ENCODE measurements at places on chromosomes 7 and 10. TPM values are rescaled to one million over a fixed set of nuclear protein-coding genes. Genes with fewer than 3 reads are reported as not detected.

DNA sequence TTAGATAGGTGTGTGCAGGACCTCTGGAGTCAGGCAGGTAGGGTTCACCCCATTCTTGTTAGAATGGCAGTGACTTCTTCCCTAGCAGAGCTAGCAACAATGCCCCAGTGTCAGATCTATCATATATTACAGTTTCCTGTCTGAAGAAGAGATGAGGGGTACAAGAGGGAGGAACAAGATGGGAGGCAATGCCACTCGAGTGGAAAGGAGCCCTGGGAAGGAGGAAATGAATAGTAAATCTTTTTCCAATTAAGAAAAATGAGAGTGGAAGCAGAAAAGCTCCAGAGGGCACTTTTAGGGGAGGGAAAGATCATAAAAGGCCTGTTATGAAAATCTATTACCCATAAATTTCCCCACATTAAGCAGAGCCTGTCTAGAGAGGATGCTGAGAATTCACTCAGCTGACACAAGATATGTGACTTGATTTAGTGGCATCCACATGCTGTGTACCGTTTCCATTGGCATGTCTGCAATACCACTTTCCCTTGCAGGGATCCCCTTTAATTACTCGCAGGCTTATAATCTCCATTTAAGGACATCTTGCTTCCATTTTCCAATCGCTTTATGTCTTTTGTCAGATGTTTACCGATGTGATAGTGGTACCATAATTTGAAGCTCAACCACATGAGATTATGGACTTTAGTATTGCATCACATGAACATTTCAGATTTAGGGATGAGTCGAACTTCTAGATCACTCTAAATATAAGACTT is 70.0 kb upstream of the AGBL3 start:
- no peak for DNase-seq
- H3K27ac ChIP-seq: no peak overlapping the region
- no peaks in the 10 kb centered on the region for H3K27me3 ChIP-seq
- no peak overlapping the region for H3K4me3 ChIP-seq
- no peaks in the 10 kb centered on the region for H3K4me1 ChIP-seq

GRCh38 chr7:141956084-141956483 is 9.3 kb upstream of the CLEC5A start:
- no peaks in the 10 kb centered on the region for H3K36me3 ChIP-seq
- no peaks in the 10 kb centered on the region for H3K27me3 ChIP-seq
- no peaks in the 10 kb centered on the region for H3K4me1 ChIP-seq
- no peak overlapping the region for H3K27ac ChIP-seq
- H3K4me3 ChIP-seq: no peak overlapping the region
- DNase-seq: no peak

DNA sequence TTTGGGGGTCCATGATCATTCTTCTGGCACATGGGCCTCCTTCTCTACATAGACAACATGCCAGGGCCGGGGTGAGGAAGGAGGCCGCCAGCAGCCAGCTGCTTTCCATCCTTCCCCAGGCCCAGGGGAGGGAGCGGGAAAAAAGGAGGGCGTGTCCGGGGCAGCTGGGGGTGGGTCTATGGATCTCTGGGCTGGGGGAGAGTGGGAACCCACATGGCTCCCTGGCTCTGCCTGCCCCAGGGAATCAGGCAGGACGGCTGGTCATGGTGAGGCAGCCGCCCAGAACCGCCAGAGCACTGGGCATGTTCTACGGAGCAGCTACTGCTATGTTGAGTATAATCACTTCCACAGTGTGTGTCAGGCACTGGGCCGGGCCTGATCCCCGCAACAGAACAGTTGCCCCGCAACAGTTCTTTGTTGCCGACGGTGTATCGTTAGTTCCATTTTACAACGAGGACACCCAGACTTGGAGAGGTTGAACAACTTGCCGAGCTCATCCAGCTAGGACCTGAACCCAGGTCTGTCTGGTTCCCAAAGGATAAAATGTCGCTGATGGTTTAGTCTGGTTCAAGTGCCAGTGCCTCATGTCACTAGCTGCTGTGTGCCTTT is 6.4 kb upstream of the IRF5 start:
- DNase-seq: no peak
- H3K4me1 ChIP-seq: no peaks in the 10 kb centered on the region
- H3K27me3 ChIP-seq: peaks cover 19% of the 10 kb centered on the region
- no peak overlapping the region for H3K4me3 ChIP-seq

- peaks cover 5% of the 10 kb centered on the region for H3K4me1 ChIP-seq
- no peak for DNase-seq
- H3K4me3 ChIP-seq: no peak overlapping the region
- H3K27ac ChIP-seq: no peak overlapping the region
- no peaks in the 10 kb centered on the region for H3K36me3 ChIP-seq
Observed at GRCh38 chr10:6351495-6351894, 148.8 kb downstream of the PFKFB3 start.

GRCh38 chr7:726854-727103 is 280 bp downstream of the DNAAF5 start:
- H3K27ac ChIP-seq: peak overlapping the region; percentile 81

- H3K4me1 ChIP-seq: no peaks in the 10 kb centered on the region
- no peak overlapping the region for H3K4me3 ChIP-seq
- no peaks in the 10 kb centered on the region for H3K36me3 ChIP-seq
- no peak overlapping the region for H3K27ac ChIP-seq
Observed at GRCh38 chr10:113320211-113320610, 232.6 kb upstream of the HABP2 start.

DNA sequence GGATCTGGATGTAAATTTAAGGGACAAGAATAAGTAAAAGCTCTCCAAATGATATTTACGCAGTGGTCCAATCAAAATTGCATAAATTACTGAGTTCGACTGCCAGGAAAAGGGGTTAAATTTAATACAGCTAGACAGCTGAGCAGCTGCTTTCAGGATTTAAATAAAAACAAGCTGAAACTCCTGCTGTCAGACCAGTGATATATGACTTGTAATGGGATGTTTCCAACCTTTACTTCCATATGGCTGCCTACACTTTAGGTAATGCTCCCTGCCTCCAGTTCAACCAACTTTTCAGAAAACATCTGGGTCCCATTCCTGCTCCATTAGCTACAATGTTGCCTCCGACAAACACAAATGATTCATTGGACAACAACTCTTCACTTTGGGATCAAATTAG is 326.3 kb upstream of the DGKB start:
- no peak overlapping the region for H3K27ac ChIP-seq
- H3K4me3 ChIP-seq: no peak overlapping the region
- no peaks in the 10 kb centered on the region for H3K27me3 ChIP-seq
- DNase-seq: no peak
- H3K4me1 ChIP-seq: no peaks in the 10 kb centered on the region

GRCh38 chr7:26346611-26347203 is 55.0 kb downstream of the SNX10 start:
- H3K36me3 ChIP-seq: no peaks in the 10 kb centered on the region
- H3K27me3 ChIP-seq: no peaks in the 10 kb centered on the region
- H3K4me3 ChIP-seq: no peak overlapping the region
- H3K4me1 ChIP-seq: peaks cover 22% of the 10 kb centered on the region

- no peaks in the 10 kb centered on the region for H3K27me3 ChIP-seq
- H3K36me3 ChIP-seq: no peaks in the 10 kb centered on the region
- no peaks in the 10 kb centered on the region for H3K4me1 ChIP-seq
- H3K27ac ChIP-seq: no peak overlapping the region
- no peak overlapping the region for H3K4me3 ChIP-seq
Observed at GRCh38 chr10:110017907-110018306, 10.1 kb downstream of the ADD3 start.

Gene SRRM3
- 22.4 TPM for total RNA-seq

- no peak for DNase-seq
- H3K36me3 ChIP-seq: no peaks in the 10 kb centered on the region
- H3K27me3 ChIP-seq: no peaks in the 10 kb centered on the region
- H3K4me1 ChIP-seq: peaks cover 42% of the 10 kb centered on the region
- peak overlapping the region; percentile 88 for H3K27ac ChIP-seq
- H3K4me3 ChIP-seq: peak overlapping the region; percentile 92
Observed at GRCh38 chr10:31930023-31930751, 1.6 kb upstream of the ARHGAP12 start.

DNA sequence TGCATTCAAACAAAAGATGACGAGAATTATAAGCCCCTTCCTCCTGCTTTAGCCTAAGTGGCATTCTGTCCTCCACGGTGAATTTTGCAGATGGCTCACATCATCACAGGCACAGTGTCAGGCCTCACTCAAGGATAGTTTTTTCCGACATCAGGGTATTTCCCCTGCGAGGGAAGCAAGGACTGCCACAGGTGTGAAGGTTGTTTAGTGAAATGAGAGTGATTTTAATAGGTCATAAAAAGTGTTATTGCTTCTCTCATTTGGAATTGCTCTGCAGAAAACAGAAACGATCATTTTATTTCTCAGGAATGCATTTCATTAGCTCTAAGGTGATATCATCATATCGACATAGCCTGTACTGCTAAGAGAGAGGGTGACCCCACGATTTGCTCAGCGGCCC is 128.7 kb upstream of the LANCL2 start:
- DNase-seq: no peak
- H3K36me3 ChIP-seq: no peaks in the 10 kb centered on the region
- no peak overlapping the region for H3K4me3 ChIP-seq
- H3K4me1 ChIP-seq: no peaks in the 10 kb centered on the region
- peaks cover 39% of the 10 kb centered on the region for H3K27me3 ChIP-seq

- DNase-seq: no peak
- H3K27ac ChIP-seq: peak overlapping the region; percentile 92
- H3K36me3 ChIP-seq: peaks cover 37% of the 10 kb centered on the region
- H3K4me1 ChIP-seq: peaks cover 45% of the 10 kb centered on the region
- no peaks in the 10 kb centered on the region for H3K27me3 ChIP-seq
- H3K4me3 ChIP-seq: no peak overlapping the region
Observed at GRCh38 chr7:1446620-1447032, 12.6 kb downstream of the MICALL2 start.

Gene MSMB
- total RNA-seq: not detected

GRCh38 chr10:101895781-101896180 is 52.2 kb upstream of the KCNIP2 start:
- no peak for DNase-seq
- H3K27ac ChIP-seq: no peak overlapping the region
- H3K36me3 ChIP-seq: no peaks in the 10 kb centered on the region
- H3K4me1 ChIP-seq: peaks cover 4% of the 10 kb centered on the region
- H3K4me3 ChIP-seq: no peak overlapping the region
- H3K27me3 ChIP-seq: no peaks in the 10 kb centered on the region

Gene HGF
- total RNA-seq: 4.4 TPM

DNA sequence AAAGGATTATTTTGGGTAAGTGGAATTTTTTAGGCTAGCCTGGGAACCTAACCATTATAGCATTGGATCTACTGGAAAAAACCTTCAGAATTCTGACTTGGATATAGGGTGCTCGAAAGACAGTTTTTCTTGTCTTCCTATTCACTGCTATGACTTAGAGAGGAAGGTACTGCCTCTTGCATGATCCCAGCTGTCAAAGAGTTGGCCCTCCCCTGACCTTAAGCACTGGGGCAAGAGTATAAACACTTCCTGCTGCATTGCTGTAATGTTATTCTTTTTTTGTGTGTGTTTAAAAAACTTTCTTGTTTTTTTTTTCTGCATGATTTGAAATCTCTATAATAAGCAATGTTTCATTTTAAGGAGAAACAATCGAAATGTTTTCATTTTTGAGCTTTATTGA is 113.0 kb downstream of the LRMDA start:
- H3K36me3 ChIP-seq: no peaks in the 10 kb centered on the region
- H3K27me3 ChIP-seq: no peaks in the 10 kb centered on the region
- no peak for DNase-seq
- H3K4me3 ChIP-seq: no peak overlapping the region
- H3K27ac ChIP-seq: peak overlapping the region; percentile 60

- H3K4me1 ChIP-seq: no peaks in the 10 kb centered on the region
- no peak overlapping the region for H3K4me3 ChIP-seq
- H3K36me3 ChIP-seq: no peaks in the 10 kb centered on the region
- no peak overlapping the region for H3K27ac ChIP-seq
- no peak for DNase-seq
- H3K27me3 ChIP-seq: no peaks in the 10 kb centered on the region
Observed at GRCh38 chr10:45353186-45353585, 20.8 kb upstream of the ALOX5 start.

Gene FEZF1
- not detected for total RNA-seq

- no peak for DNase-seq
- no peaks in the 10 kb centered on the region for H3K27me3 ChIP-seq
- H3K27ac ChIP-seq: no peak overlapping the region
- H3K36me3 ChIP-seq: no peaks in the 10 kb centered on the region
- no peak overlapping the region for H3K4me3 ChIP-seq
Observed at GRCh38 chr7:14748461-14748860, 154.1 kb downstream of the DGKB start.

DNA sequence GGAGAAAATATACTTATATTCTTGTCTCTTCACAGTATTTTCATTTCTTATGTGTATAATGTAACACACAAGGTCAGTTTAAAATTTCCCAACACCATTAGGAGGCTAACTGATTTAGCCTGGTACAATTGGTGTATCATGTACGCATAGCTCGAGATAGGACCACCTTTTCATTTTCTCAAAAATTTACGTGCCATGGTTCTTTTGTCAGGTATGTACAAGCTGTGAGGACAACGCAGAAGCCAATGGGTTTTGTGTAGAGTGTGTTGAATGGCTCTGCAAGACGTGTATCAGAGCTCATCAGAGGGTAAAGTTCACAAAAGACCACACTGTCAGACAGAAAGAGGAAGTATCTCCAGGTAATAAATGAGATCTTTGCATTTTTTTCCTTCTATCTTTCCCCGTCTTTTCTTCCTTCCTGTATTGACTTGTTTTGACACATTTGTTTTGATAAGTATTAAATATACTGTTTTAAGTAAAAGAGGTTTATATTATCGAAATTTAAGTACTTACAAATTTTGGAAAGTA is 55.0 kb downstream of the TRIM24 start:
- no peak overlapping the region for H3K4me3 ChIP-seq
- no peak for DNase-seq
- H3K27ac ChIP-seq: no peak overlapping the region
- peaks cover 75% of the 10 kb centered on the region for H3K36me3 ChIP-seq
- no peaks in the 10 kb centered on the region for H3K4me1 ChIP-seq
- no peaks in the 10 kb centered on the region for H3K27me3 ChIP-seq

DNA sequence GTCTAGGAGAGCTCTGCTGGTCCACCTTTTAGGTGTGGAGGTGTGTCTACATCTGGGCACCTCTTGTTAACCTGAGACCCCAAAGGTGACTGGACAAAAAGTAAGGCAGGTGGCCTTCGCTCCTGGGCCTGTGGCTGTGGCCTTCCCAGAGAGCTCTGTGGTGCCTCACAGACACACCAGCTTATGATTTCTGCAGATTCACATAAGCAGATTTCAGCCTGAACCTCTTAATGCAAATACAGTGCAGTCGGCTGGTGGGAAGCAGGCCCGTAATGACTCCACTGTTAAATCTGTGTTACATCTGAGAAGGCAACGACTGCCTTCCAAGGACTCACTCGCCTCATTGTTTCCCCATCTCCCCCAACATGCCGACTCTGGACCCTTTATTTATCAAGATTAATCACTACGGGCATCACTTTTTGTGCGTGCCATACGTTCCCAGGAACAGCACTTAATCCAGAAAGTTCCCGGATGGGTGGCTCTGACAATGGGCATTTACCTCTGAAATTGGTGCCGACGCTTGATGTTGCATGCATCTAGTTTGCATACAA is 119.8 kb downstream of the EBF3 start:
- no peak overlapping the region for H3K4me3 ChIP-seq
- no peak overlapping the region for H3K27ac ChIP-seq
- no peaks in the 10 kb centered on the region for H3K36me3 ChIP-seq
- no peaks in the 10 kb centered on the region for H3K27me3 ChIP-seq
